ENCODE measurements at places on chromosomes 1 and 21.

- DNase-seq: no peak
These were observed 3.5 kb downstream of the GALNT2 start for GRCh38 chr1:230070321-230071208.

GRCh38 chr21:35050348-35051286 is 1.5 kb upstream of the RUNX1 start:
- peak; percentile 35 for DNase-seq

DNA sequence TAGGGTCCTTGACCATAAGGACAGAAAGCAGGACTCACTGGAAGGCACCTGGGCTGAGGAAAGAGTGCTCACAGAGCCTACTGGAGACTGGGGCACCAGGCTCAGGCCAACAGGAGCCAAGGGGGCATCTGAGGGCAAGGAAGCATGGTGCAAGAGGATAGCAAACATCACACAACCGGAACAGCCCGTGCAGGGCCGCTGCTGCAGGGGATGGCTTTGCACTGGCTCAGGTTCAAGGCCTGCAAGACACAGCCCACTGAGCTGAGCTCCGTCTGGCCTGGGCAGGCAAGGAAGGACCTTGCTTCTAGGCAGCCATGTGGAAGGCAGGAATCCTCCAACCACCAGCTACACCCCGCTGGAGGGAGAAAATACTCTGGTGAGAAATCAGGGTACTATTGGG is 59.8 kb upstream of the KIF26B start:
- no peak for DNase-seq

- no peak for DNase-seq
These were observed 7.3 kb upstream of the ADAM15 start for GRCh38 chr1:155043793-155044192.

- no peak for DNase-seq
These were observed 507.1 kb downstream of the BRINP3 start for GRCh38 chr1:189970331-189971230.

- DNase-seq: no peak
These were observed 7.5 kb downstream of the IKBKE start for GRCh38 chr1:206477581-206478380.

DNA sequence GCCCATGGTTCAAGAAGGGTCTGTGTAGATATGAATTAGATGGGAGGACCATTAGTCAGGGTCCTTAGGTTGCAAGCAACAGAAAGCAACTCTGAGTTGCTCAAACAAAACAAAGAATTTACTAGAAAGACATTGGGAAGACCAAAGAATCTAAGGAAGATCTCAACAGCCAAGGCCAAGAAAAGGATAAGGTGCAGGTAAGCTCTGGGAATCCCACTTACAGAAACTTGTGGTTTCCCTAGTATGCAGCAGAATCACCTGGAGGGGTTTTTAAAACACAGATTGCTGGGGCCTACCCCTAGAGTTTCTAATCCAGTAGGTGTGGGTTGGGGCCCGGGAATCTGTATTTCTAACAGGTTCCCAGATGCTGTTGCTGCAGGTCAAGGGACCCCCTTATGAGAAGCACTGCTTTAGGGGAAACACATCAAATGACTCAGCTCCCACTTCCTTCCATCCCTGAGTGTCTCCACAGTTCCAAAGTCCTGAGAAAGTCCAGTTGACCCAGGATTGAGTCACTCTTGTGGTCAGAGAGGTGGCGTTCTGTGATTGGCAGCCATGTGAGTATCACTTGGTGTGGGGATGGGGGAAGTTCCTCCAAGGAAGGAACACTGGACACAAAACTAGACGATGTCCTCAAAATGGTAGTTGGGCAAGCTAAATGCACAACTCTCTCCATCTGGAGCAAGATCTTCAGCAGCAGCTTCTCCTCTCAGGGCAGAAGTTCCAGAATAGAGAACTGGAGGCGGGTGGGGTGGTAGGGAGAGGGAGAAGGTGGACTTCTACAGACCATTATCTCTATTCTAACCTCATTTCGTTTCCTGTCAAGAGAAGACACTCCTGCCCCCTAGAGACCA is 24.2 kb upstream of the EYA3 start:
- peak; percentile 85 for DNase-seq

- DNase-seq: no peak
These were observed 35.1 kb downstream of the IL6R start for GRCh38 chr1:154440036-154440804.

GRCh38 chr1:94093996-94094395 is 27.0 kb downstream of the ABCA4 start:
- DNase-seq: no peak

GRCh38 chr1:18572022-18572880 is 58.4 kb upstream of the PAX7 start:
- DNase-seq: no peak

DNA sequence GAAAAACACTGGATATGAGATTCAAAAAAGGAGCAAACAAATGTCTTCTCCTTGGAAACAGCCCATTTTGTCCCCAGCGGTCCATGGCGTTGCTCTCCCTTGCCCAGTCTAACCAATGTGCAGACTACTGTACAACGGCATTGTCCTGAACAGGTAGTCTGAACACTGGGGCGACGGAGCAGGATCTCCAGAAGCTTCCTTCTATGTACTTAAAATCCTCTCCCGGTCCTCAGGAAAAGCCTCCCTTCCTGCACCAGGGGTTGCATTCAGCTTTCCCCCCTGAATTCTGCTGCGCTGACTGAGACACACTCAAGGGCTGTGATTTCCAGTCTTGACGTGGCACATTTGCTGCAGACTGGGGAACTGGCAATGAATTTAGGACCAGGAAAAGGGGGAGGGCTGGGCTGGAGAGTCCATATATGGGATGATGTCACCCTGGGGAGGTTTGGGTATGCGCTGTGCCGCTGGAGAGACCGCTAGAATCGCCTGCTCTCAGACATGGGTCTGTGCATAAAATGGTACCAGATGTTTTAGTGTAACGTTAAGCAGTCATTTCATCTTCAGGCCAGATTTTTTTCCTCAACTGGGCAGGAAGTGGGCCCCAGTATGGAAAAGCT is 275.9 kb upstream of the C1orf105 start:
- no peak for DNase-seq

DNA sequence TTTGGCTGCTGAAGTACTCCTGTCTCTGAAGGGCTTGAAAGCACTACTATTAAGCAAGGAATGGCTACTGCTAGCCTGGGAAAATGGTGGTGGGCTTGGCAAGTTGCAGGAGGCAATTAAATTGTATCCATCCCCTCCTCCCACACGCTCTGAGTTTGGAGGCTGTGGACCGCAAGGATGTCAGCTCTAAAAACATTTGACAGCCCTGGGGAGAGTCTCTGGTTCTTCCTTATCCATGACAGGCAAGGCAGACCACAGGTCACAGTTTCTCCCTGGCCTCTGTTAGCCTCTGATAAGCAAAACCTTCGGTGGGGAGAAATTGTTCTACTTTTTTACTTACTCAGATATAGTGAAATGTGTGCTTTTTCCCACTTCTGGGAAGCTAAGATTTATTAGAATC is 46.6 kb downstream of the S1PR1 start:
- peak; percentile 96 for DNase-seq

GRCh38 chr1:43976045-43976444 is 1.3 kb downstream of the ATP6V0B start:
- peak; percentile 43 for DNase-seq

DNA sequence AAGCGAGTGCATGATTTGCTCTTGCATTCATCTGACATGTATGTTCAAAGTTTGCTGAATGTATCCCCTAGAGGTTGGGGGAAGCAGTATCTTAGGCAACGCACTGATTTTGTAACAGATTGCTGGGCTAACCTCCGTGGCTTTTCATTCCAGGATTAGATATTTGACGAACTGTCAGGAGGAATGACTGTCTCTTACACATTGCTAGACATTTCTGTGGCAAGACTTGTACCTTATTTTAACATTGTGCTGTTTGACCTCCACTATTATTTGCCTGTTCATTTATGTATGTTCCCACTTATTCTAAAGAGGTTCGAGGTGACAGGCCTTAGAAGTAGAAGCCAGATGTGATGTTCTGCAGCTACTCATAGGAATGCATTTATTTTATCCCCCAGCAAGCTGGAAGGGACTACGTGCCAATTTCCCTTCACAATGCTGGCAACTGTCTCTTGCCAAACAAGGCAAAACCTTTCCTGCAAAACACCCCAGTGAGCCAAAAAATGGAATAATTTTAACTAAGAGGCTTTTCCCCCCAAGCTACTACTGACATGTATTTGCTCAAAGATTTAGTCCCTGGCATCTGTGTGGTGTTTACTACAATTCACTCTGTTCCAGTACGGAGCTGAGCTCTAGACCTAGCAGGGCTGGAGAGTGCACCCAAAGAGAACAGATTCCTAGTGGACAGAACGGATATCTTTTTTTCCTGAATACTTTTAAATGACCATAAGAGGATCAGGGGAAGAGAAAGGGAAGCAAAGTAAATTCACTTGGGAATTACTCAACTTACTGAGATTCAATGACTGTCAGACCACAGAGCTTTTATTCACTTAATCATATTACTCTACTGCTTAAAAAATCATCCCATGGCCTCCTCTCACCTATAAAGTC is 646.2 kb downstream of the SMYD3 start:
- no peak for DNase-seq

DNA sequence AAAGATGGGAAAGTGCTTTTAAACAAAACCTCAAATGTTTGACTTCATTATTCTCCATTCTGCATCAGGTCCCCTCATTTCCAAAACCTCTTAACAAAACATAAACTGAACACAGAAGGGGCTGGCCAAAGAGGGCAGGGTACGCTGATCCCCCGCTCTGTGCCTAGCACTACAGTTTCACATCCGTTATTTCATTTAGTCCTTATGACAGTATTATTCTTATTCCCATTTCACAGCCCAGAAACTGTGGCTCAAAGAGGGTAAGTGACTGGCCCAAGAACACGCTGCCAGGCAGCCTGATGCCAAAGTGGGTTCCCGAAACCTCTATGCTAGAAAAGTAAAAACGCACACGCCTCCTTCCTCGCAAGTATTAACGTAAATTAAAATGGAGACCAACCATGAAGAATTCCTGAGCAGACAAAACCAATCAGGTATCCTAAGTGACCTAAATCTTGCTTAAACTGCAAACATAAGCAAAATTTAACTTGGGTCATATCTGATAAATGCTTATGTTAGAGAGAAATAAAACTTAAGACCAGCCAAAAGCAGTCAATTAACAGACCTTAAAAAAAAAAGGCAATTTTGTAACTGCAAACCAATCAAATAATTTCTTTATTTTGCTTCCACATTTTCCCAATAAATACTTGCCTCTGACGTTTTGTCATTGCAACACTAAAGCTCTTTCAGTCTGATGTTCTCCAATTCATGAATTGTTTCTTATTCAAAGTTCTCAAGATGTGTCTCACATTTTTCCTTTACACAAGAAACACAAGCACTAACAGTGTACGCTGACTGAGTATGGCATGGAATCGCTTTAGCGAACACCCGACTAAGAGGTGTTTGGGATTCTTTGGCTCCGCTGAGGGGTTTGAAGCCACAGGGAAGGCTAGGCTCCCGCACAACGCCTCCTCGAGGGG is 653 bp downstream of the CASP9 start:
- no peak for DNase-seq

- no peak for DNase-seq
These were observed 19.1 kb downstream of the NDUFS5 start for GRCh38 chr1:39045231-39045630.

- peak; percentile 80 for DNase-seq
These were observed at the start of gene ARL8A for GRCh38 chr1:202144402-202145067. TSS of gene ARL8A (minus strand) at chr1:202144737. CDS start at chr1:202144572, 165 bp downstream.

- no peak for DNase-seq
These were observed 30.1 kb downstream of the LRIG2 start for GRCh38 chr1:113103048-113103447.

GRCh38 chr1:171038284-171038683 is 52.4 kb upstream of the FMO3 start:
- DNase-seq: no peak

- DNase-seq: no peak
These were observed 5.9 kb upstream of the PKP1 start for GRCh38 chr1:201277441-201277840.

GRCh38 chr1:3939242-3940080 is 39.4 kb upstream of the C1orf174 start:
- DNase-seq: no peak

- DNase-seq: no peak
These were observed 261.1 kb downstream of the SIPA1L2 start for GRCh38 chr1:232368821-232369321.
